ENCODE measurements at places on chromosomes 4 and X.

DNA sequence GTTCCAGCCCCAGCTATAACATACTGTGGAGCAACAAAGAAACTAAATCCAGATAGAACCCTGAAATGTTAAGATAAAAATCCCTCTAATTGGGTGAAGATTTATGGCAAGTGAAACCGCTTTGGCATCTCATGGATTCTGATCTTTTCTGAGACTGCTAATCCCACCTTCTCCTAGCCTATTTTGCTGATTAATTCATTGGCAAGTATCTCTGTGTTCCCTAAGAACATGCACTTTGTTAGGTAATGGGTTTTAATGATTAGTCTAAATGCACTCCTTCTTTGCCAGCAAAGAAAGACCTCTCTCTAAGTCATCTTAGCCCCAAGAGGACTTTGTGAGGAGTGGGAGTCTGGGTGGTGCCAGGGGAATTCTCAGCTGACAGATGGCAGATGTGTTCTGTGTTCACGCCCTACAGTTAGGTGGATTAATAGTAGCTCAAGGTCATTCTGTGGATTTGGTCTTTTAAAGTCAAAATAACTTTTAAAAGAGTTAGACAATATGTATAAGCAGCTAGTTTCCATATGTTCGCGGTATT lies 171.3 kb downstream of the UNC5C start:
- DNase-seq, result no peak

DNA sequence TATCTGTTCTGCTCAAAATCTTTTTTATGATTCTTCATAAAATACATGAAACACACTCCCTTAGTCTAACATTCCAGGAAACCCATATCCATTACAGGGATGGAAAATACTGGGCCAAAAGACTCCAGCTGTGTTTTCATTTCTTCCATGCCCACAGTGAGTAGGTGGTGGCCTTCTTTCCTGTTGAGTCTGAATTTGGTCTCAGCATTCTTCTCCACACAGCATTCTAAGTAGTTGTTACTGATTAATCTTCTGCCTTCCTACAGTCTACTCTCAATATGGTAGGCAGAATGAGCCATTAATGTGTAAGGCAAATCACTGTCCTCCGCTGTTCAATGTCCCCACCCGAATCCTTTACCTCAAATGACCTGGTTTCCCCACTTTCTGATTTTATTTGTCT lies 370.6 kb upstream of the RPS6KA3 start:
- no peak for DNase-seq

DNA sequence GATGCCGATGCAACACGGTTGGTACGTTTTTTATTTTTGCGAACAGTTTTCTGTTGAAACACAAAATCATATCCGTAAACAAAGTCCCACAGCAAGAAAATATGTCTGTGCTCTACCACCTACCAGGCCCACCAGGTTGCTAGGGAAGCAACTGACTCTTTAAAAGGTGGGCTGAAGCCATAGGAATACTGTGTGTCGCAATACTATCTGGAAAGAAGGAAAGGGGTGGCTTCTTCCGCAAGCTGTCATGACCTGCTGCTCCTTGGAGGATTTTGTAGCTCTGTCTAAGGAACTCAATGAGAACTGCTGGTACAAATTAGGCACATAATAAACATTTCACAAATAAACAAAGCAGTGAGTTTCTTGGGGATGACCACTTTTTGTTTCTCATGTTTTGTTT lies 46.5 kb downstream of the BEND2 start:
- DNase-seq, result no peak

DNA sequence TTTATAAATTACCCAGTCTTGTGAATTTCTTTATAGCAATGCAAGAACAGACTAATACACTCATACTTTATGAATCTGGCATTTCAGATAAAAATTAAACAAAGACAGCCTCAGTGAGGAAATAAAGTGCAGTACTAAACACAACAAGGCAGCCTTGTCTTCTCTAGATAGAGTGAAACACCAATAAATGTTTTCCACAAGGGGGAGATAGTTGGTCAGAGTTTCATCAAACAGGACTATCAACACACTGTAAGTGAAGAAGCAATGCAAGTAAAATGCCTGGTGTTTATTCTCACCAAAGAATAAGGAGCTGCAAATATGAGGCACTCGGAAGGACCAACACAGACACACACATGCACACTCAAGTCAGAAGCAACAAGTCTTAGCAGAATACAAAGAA lies 62.8 kb downstream of the FAM9B start:
- peak; percentile 21 for DNase-seq

DNA sequence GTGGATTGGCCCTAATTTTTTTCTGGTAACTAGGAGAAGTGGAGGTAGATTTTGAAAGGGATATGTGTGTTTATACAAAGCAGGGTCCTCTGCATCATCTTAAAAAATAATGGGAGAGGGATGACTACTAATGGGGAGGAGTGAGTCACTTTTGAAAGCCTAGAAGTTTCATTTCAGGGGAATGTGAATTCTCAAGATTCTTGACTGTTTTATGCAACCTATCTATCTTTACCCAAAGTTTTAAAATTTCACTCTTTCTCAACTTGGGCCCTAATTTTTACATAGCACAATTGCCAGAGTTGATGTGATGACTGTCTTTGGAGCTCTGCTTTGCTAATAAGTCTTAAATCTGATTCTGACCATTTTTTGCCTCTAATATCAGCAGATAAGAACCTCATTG lies 445.2 kb downstream of the GRXCR1 start:
- DNase-seq, result no peak

DNA sequence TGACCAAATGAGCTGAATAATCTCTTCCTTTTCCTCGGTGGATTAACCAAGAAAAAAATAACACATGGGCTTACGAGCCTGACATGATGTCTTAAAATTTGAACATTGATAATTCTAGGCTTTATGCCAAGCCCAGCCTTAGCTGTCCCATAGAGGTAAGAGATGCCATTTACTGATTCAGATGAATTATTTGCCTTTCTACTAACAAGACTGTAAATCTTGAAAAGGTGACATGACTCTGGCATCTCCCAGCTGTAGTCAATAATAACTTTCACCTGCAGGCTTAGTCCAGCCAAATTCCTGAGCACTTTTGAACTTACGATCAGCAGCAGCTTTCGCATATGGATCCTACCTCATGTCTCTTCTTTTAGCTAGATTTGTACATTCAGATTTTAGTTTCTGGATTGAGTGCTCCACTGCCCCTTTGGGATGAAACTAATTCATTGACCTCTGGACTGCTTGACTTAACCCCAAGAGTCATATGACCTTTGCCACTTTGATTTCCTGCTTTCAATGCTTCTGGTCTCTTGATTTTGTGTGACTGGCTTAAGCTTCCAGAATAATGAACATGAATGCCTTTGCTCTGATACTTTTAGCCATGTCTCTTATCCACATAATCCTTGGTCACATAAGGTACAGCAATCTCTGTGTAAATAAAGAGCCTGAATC lies 876.4 kb upstream of the SLIT2 start:
- DNase-seq, result no peak
